ENCODE measurements at places on chromosomes 2 and 18.

DNA sequence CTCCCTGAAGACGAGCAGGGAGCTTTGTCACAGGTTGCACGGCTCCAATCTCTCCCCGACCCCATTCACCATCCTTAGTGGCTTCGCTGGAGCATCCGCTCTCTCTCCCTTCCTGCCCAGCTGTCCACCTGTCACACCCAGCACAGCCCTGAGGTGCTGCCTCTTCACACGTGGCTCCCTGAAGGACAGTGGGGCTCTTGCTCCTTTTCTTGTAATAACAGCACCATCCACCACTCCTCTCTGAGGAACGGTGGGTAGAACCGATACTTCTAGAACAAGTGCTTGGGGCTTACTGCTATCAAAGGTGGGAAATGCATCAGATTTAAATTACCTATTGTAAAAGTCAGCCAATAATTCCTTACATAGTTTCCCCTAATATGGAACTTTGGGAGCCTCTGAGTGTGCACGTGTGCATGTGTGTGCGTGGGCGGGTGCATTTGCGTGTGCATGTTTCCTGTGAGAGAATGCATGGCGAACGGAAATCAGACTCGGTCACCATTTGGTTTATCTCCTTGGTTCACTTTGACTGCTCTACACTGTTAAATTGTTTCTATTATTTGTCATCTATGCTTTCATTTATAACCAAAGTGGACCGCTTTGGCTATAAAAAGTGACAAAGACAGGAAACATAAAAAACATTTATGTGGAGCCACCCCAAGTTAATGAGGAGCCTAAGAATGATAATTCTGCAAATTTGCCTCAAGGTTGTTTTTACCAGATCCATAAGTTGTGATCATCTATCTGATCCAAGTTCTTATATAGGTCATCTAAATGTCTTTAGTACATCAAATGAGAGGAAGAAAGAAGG lies 39.1 kb downstream of the KLHL29 start:
- DNase-seq, result no peak

DNA sequence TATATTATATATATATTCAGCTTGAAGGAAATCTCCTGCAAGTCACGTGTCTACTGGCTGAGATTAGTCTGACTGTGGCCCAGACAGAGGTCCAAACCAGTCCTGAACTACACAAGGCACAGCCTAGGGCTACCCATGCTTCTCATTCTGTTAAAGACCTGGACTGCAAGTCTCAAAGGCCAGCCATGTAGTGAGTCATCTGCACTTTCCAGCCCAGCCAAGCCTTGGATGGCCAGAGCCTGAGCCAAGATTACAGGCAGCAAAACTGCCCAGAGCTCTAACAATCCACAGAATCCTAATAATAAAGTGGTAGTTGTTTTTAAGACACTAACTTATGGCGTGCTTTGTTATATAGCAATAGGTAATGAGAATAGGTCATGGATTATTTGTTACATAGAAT lies 259.6 kb downstream of the SS18 start:
- DNase-seq, result no peak

DNA sequence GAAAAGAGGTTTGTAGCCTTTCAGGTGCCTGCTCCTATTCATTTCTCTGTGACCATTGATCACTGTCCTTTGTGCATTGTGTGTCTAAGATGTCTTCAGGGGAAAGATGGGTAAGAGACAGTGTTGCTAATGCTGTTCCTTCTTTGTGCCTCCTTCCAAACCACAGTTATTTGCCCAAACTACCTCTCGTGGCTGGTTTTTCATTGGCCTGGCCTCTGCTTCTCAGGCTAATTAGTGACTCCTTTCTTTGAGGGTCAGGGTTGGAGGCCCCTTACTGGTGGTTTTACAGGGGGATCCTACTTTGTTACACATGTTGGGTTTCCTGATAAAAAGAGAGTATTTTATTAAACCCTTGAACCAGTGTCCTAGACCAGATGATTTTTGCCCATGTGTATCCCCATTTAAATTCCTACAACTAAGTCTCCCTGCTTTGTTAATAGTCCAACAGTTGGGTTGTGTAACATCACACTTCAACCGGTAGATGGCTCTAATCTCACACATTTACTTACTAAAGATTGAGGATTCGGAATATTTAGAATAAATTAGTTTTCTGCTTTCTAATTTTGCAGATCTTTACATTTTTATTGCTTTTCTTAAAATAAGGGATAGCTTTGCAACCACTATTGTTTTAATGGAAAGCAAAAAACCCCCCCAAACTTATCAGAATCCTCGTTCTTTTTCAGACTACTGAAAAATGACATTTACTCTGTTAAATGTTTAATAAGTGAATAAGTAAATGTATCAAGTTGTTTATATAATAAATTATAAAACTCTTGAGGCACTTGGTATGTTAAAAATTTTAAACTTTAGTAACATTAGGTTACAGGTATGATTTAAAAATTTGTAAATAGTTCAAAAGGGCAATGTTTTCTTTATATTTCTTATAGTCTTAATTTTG lies 2.4 kb downstream of the MARS2 start:
- DNase-seq, result peak; percentile 11

DNA sequence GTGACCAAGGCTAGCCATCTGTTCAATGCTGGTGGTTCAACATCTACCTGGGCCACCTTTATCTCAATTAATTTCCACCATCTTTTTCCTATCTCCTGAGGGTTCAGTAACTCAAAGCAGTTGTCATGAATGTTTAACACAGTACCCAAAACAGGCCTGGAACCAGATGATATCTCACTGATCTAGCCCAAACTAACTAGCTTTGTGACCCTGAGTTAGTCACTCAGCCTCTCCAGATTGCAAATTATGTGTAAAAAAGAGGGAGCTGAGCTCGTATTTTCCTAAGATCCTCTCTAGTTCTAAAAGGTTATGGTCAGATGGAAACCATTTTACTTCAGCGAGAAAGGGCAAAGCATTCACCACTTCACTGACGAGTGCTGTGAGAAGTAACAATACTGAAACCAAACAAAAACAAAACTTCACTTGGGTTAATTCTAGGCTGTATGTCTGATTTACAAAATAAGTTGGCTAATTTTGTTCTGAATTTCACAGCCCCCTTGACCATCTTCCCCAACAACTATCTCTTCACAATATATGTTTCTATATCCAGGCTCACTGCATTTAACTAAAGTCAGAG lies 14.8 kb downstream of the SPRED2 start:
- DNase-seq, result no peak

GRCh38 chr18:12038639-12039539 lies 54.8 kb upstream of the ANKRD62 start:
- peak; percentile 74 for DNase-seq

- DNase-seq, result no peak
Measured at GRCh38 chr2:168534926-168535325, 78.9 kb downstream of the CERS6 start.

DNA sequence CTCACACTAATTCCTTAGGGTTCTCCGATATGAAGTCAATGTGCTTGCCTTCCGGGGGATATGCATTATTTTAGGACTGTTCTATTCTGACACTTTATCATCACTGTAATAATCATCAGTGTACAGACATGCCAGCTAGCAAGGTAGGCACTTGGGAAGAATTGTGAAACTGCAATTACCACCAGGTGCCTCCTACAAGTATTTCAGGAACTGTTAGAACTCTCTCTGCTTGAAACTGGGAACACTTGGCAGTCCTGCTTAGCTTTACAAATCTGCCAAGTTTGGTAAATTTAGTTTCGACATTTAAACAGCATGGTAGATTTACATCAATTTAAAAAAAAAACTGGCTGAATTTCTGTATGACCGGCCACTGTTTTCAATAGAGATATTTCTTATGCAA lies 128.7 kb downstream of the SATB2 start:
- DNase-seq, result no peak

DNA sequence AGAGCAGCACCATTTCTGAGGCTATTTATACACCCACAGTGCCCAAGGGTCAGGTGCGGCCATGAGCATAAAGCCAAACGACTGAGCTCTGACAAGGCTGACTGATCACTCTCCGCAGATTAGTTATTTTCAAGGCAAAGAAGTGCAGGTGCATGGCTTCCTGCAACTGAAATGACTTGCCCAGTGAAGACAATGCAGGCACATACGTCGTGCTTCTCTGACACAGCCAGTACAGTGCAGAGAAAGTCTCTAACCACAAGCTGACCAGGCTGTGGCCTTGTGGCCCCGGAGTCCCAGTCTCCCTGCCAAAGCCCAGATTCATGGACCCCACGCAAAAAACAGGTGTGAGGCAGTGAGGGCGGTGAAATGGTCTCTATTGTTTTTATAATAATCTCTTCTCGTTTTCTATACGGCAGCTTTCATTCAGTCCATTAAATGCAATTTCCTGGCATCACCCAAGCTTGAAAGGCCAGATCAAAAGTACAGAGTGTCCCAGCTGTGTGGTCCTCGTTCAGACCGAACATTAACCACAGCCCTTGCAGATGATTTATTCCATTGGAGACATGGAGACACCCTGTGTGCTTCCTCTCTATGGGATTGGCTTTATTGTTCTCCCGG lies 447.0 kb upstream of the ID2 start:
- peak; percentile 74 for DNase-seq

DNA sequence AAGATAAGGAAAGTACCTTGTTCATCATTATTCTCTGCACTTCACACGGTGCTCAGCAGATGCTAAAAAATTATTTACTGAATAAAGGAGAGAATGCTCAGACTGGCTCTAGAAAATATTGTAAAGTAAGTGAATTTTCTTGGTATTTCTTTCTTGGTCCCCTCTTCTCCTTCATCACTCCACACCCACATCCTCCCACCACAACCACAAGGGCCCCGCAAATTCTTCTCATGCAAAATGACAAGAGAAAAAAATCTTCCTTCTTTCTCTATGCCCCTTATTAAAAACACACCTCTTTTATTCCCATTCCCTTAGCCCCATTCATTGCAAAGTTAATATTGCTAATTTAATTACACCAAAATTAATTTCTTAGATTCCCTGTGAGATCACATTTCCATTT lies 74.2 kb upstream of the NEDD4L start:
- DNase-seq, result no peak

DNA sequence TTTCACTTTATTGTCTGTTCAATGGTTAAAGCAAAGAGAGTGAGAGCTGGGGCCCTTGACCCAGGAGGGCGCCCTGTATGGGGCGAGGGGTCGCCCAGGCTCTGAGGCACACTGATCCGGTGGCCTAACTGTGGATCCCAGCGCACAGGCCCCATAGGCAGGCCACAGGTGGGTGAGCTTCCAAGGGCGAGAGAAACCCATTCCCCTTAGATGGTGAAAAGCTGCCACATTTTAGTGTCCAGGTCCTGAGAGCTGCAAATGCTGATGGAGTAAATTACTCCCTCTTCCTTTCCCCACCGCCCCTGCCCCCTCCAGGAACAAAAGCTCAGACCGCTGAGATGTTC lies 5.9 kb upstream of the DLX2 start:
- DNase-seq, result no peak

- DNase-seq, result peak; percentile 2
Measured at GRCh38 chr2:130920415-130921163, 83.9 kb downstream of the ARHGEF4 start.

DNA sequence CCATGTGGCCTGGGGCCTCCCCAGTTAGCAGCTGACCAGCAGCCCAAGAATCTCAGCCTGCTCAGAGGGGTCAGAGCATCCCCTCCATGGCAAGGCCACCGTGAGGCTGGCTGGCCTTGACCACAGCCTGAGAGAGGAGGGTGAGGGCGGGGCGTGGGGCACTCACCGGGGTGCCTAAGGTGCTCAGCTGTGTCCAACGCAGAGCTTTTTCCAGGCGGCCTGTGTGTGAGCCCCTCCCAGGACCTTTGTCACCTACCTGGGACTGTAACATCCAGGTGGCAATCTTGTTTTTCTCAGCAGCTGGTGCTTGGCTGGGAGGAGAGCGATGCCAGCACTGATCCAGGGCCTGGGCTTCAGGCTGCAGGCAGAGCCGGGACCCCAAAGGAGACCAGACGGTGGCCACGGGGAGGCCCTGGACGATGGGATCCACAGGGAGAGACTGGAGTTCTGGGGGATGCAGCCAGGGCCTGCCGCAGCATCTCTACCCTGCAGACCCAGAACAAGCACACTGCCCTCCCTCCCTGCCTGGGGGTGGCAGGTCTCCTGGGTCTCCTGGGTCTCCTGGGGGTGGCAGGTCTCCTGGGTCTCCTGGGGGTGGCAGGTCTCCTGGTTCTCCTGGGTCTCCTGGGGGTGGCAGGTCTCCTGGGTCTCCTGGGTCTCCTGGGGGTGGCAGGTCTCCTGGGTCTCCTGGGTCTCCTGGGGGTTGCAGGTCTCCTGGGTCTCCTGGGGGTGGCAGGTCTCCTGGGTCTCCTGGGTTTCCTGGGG lies 12.3 kb downstream of the SNED1 start:
- no peak for DNase-seq

DNA sequence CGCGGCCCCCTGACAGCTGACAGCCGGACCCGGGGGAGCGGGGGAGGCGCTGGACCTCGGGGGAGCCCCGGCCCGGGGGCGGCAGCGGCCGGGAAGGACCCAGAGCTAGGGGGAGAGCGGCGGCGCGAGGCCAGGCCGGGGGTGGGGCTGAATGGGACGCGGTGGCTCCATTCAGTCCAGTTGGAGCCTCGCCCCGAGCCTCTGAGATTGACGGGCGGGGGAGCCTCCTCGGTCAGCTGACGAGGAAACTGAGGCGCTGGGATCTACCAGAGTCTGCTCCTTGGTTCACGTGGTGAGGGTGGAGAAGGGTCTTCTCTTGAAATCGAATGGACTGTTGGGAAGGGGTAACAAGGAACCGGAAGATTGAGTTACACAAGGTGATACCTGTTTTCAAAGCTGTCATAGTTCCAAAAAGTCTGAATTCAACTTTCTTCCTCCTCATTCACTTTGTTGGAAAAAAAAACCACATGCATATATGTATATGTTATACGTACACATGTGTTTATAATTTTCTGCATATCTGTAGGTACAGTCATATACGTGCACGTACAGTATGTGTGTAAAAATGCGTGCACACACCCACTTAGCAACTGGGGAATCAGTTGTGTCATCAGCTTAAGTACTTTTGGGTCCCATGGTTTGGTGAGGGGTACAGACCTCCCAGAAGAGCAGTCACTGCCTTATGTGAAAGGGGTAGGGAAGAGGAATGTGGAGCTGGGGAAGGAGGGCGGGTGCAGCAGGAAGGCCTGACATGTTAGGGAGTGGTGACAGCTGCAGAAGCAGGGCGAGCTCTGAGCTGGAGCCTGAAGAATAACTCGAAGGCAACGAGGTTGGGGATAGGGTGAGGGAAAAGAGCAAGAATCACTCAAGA lies 628 bp downstream of the PPP1R7 start:
- DNase-seq, result no peak

DNA sequence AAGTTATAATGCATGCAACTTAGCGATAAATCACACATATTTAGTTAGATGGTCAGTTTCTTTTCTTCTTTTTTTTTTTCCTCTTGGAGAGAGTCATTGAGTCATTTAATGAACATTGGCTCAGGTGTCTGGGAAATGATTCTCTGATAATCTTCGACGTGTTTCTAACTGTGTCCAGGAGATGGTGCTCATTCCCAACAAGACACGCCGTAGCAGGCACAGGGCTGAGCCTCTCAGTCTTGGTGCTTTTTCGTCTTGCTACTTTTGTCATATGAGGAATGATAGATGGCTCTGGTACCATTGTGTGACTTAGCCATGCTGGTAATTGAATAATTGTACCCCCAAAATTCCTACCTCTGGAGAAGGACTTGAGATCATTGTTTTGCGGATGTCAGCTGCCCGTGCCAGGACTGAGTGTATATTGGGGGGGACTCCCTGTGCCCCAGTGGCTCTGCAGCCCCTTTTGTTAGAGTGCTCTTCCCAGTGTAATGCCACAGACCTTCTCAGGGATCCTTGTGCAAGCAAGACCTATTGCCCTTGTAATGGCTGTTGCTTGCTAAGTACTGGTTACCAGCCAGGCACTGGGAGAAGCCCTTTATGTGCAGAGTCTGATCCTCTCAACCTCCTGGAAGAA lies 107.6 kb upstream of the CYRIA start:
- peak; percentile 35 for DNase-seq

GRCh38 chr18:51121597-51121857 lies 76.0 kb downstream of the MEX3C start:
- no peak for DNase-seq

GRCh38 chr2:207370646-207371045 lies 159.1 kb upstream of the CREB1 start:
- no peak for DNase-seq
